IMR-90 (cell line): ENCODE measurements at places on chromosomes 7 and 10. TPM values are rescaled to one million over a fixed set of nuclear protein-coding genes. Genes with fewer than 3 reads are reported as not detected.

Gene NACAD
- polyA plus RNA-seq: 2.2 and 2.3 TPM in 2 replicates

Gene FGL2
- 0.32 and 0.47 TPM in 2 replicates for polyA plus RNA-seq

Gene SPDYE2B
- not detected in 2 replicates for polyA plus RNA-seq

Gene TFPI2
- polyA plus RNA-seq: 99.0 and 121 TPM in 2 replicates

Gene FAM221A
- 2.0 and 2.1 TPM in 2 replicates for polyA plus RNA-seq

Gene OR2A2
- not detected in 2 replicates for polyA plus RNA-seq

Gene UNC5B
- polyA plus RNA-seq: 4.2 and 4.4 TPM in 2 replicates

Gene DNAJB6
- polyA plus RNA-seq: 127 and 165 TPM in 2 replicates

Gene HTR5A
- polyA plus RNA-seq: not detected in 2 replicates

Gene GSTO2
- polyA plus RNA-seq: 1.1 and 1.4 TPM in 2 replicates

Gene NUDT13
- polyA plus RNA-seq: 1.3 and 1.7 TPM in 2 replicates

Gene MPP7
- 0.39 and 0.44 TPM in 2 replicates for polyA plus RNA-seq

Gene UPK3B
- polyA plus RNA-seq: 0.10 and 0.26 TPM in 2 replicates

Gene ADRB1
- not detected in 2 replicates for polyA plus RNA-seq
